Stimulated activated naive B cell treated with anti-CD40 and anti-IgM and Interleukin-4, amounts not matched to agents 10 μg/mL and 1 μg/mL and 100 μg/mL, for 72 hours (primary cell): ENCODE measurements at places on chromosomes 5 and 9.
A peak's percentile ranks its signal among the peaks of the same experiment; 100 is the strongest.

- peaks cover 8% of the 10 kb centered on the region for H3K27me3 ChIP-seq
- H3K4me1 ChIP-seq = peaks cover 23% of the 10 kb centered on the region
- peaks cover 5% of the 10 kb centered on the region for H3K36me3 ChIP-seq
- H3K27ac ChIP-seq = no peak overlapping the region
- H3K4me3 ChIP-seq = no peak overlapping the region
Measured at GRCh38 chr9:5846501-5846921, 13.6 kb upstream of the ERMP1 start.

- H3K27me3 ChIP-seq = no peaks in the 10 kb centered on the region
- no peaks in the 10 kb centered on the region for H3K4me1 ChIP-seq
- no peak overlapping the region for H3K27ac ChIP-seq
- no peaks in the 10 kb centered on the region for H3K36me3 ChIP-seq
Measured at GRCh38 chr5:34669931-34670516, 13.9 kb downstream of the RAI14 start.

GRCh38 chr9:127935765-127936221, 1.9 kb downstream of the DPM2 start:
- DNase-seq = no peak
- H3K4me1 ChIP-seq = peaks cover 56% of the 10 kb centered on the region
- H3K36me3 ChIP-seq = peaks cover 46% of the 10 kb centered on the region
- peak overlapping the region; percentile 62 for H3K27ac ChIP-seq
- peak overlapping the region; percentile 95 for H3K4me3 ChIP-seq
- no peaks in the 10 kb centered on the region for H3K27me3 ChIP-seq

- no peaks in the 10 kb centered on the region for H3K4me1 ChIP-seq
- H3K27ac ChIP-seq = no peak overlapping the region
- no peaks in the 10 kb centered on the region for H3K36me3 ChIP-seq
- H3K4me3 ChIP-seq = no peak overlapping the region
- no peak for DNase-seq
- H3K27me3 ChIP-seq = no peaks in the 10 kb centered on the region
Measured at GRCh38 chr5:92838253-92838652, 742.8 kb downstream of the NR2F1-AS1 start.

GRCh38 chr9:4042991-4043390, 256.9 kb downstream of the GLIS3 start:
- DNase-seq = no peak
- peaks cover 7% of the 10 kb centered on the region for H3K27me3 ChIP-seq
- no peak overlapping the region for H3K4me3 ChIP-seq
- H3K36me3 ChIP-seq = no peaks in the 10 kb centered on the region
- no peaks in the 10 kb centered on the region for H3K4me1 ChIP-seq

DNA sequence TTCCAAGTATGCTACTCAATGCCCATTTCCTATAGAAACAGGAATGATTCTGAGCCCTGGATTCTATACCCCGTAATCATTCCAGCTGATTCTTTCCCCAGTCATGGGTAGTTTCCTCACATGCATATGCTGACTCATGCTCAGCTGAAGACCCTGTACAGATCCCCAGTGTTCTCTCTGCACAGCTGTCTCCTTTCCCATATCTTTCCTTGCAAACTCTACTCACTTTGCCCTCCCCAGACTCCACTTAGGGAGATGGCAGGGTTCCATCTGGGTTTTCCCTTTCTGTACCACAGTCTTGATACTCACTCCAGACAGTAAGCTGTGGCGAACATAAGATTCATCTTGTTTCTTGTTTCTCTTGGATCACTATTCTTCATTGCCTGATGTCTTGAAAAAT, 357.6 kb downstream of the RAB3C start:
- H3K4me3 ChIP-seq = no peak overlapping the region
- no peak for DNase-seq
- no peaks in the 10 kb centered on the region for H3K4me1 ChIP-seq
- H3K36me3 ChIP-seq = no peaks in the 10 kb centered on the region
- no peak overlapping the region for H3K27ac ChIP-seq

- H3K4me1 ChIP-seq = no peaks in the 10 kb centered on the region
- H3K4me3 ChIP-seq = no peak overlapping the region
- DNase-seq = peak; percentile 8
- H3K27ac ChIP-seq = no peak overlapping the region
Measured at GRCh38 chr5:126544087-126544740, 50.8 kb downstream of the ALDH7A1 start.

- H3K36me3 ChIP-seq = peaks cover 28% of the 10 kb centered on the region
- H3K4me3 ChIP-seq = no peak overlapping the region
- DNase-seq = no peak
- H3K4me1 ChIP-seq = peaks cover 4% of the 10 kb centered on the region
- H3K27me3 ChIP-seq = no peaks in the 10 kb centered on the region
Measured at GRCh38 chr5:143279698-143280097, 123.8 kb downstream of the NR3C1 start.

GRCh38 chr5:102638316-102638715, 116.8 kb upstream of the PAM start:
- peaks cover 6% of the 10 kb centered on the region for H3K27me3 ChIP-seq
- no peaks in the 10 kb centered on the region for H3K4me1 ChIP-seq
- no peak overlapping the region for H3K4me3 ChIP-seq
- H3K36me3 ChIP-seq = no peaks in the 10 kb centered on the region
- no peak for DNase-seq

DNA sequence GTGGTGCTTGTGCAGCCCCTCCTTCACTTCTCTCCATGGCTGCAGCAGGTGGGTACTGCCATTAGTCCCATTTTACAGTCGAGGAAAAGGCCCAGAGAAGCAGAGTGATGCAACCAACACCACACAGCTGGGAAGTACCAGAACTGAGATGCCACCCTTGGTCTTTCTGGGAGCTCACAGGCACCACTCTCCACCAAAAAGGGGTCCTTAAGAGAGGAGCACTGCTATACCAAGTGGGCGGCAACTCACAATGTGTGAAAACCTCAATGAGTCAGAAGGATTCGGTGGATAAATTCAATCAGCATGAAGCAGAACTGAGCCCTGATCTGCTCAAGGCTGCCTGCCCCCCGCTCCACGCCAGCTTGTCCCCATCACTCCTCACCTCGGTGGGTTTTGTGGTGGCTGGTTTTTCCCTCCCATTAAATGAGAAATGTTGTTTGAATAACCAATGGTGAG, 213.7 kb downstream of the FSTL4 start:
- peak; percentile 79 for DNase-seq
- H3K4me3 ChIP-seq = peak overlapping the region; percentile 70
- peak overlapping the region; percentile 93 for H3K27ac ChIP-seq
- H3K36me3 ChIP-seq = peaks cover 23% of the 10 kb centered on the region
- H3K27me3 ChIP-seq = peaks cover 8% of the 10 kb centered on the region
- H3K4me1 ChIP-seq = peaks cover 54% of the 10 kb centered on the region

DNA sequence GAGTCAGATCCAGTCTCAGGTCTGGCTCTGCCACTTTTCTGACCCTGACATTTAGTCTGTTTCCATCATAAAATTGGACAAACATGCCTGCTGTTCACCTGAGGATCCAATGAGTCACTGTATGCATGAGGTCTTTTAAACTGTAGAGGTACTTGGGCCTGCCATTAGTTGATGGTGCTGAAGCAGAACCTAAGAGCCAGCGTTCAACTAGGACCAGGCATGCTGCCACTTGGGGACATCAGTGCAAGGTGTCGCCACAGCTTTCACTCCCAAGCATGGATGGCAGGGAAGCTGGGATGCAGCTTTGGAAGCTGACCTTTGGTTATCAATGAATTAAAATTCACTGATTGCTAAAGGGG, 37.1 kb downstream of the NEUROG1 start:
- H3K4me3 ChIP-seq = no peak overlapping the region
- no peak for DNase-seq
- no peak overlapping the region for H3K27ac ChIP-seq

- H3K4me1 ChIP-seq = peaks cover 19% of the 10 kb centered on the region
- H3K4me3 ChIP-seq = no peak overlapping the region
- peaks cover 60% of the 10 kb centered on the region for H3K36me3 ChIP-seq
- no peak for DNase-seq
- H3K27me3 ChIP-seq = no peaks in the 10 kb centered on the region
- no peak overlapping the region for H3K27ac ChIP-seq
Measured at GRCh38 chr5:1473746-1474145, 28.5 kb upstream of the SLC6A3 start.

- no peaks in the 10 kb centered on the region for H3K36me3 ChIP-seq
- no peaks in the 10 kb centered on the region for H3K4me1 ChIP-seq
- H3K27me3 ChIP-seq = no peaks in the 10 kb centered on the region
- H3K27ac ChIP-seq = no peak overlapping the region
- no peak for DNase-seq
Measured at GRCh38 chr9:29564564-29564963, 1991.3 kb upstream of the C9orf72 start.

DNA sequence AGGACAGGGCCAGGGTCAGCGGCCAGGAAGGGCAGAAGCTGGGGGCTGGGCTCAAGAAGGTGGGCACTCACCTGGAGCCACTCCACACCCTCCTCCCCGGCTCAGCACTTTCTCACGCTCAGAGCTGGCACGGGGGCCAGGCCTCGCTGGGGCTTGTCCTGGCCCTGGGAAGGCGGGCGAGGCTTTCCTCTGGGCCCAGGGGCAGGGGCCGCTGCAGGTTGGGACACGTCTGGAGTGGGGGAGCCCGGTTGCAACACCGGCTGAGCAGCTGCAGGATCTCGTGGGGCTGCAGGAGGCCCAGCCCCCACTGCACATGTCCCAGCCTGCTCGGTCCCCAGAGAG, 38.9 kb upstream of the EGFL7 start:
- H3K27me3 ChIP-seq = peaks cover 26% of the 10 kb centered on the region
- H3K4me3 ChIP-seq = no peak overlapping the region
- no peak for DNase-seq
- H3K27ac ChIP-seq = no peak overlapping the region
- no peaks in the 10 kb centered on the region for H3K36me3 ChIP-seq
- peaks cover 38% of the 10 kb centered on the region for H3K4me1 ChIP-seq

- H3K27me3 ChIP-seq = no peaks in the 10 kb centered on the region
- H3K4me1 ChIP-seq = peaks cover 53% of the 10 kb centered on the region
- DNase-seq = no peak
- peak overlapping the region; percentile 66 for H3K27ac ChIP-seq
- H3K4me3 ChIP-seq = no peak overlapping the region
- H3K36me3 ChIP-seq = peaks cover 35% of the 10 kb centered on the region
Measured at GRCh38 chr5:10733426-10733825, 27.6 kb downstream of the DAP start.

- peak overlapping the region; percentile 88 for H3K27ac ChIP-seq
- DNase-seq = no peak
- peaks cover 70% of the 10 kb centered on the region for H3K36me3 ChIP-seq
- no peaks in the 10 kb centered on the region for H3K27me3 ChIP-seq
Measured at GRCh38 chr5:131394128-131394527, 130.3 kb downstream of the CDC42SE2 start.

GRCh38 chr9:98921732-98922131, 22.0 kb upstream of the COL15A1 start:
- no peaks in the 10 kb centered on the region for H3K36me3 ChIP-seq
- H3K4me3 ChIP-seq = no peak overlapping the region
- DNase-seq = no peak
- no peaks in the 10 kb centered on the region for H3K4me1 ChIP-seq
- H3K27me3 ChIP-seq = no peaks in the 10 kb centered on the region
- no peak overlapping the region for H3K27ac ChIP-seq

- no peak for DNase-seq
- no peaks in the 10 kb centered on the region for H3K27me3 ChIP-seq
- no peak overlapping the region for H3K27ac ChIP-seq
Measured at GRCh38 chr5:143569722-143570567, 166.5 kb upstream of the NR3C1 start.

- H3K27ac ChIP-seq = peak overlapping the region; percentile 27
- peaks cover 13% of the 10 kb centered on the region for H3K36me3 ChIP-seq
- DNase-seq = no peak
- peaks cover 5% of the 10 kb centered on the region for H3K27me3 ChIP-seq
- H3K4me1 ChIP-seq = peaks cover 39% of the 10 kb centered on the region
Measured at GRCh38 chr9:76575761-76576160, 116.8 kb downstream of the GCNT1 start.

GRCh38 chr5:150765799-150766169, 7.0 kb upstream of the DCTN4 start:
- H3K27me3 ChIP-seq = peaks cover 7% of the 10 kb centered on the region
- DNase-seq = no peak
- H3K36me3 ChIP-seq = peaks cover 12% of the 10 kb centered on the region
- peaks cover 17% of the 10 kb centered on the region for H3K4me1 ChIP-seq
- H3K4me3 ChIP-seq = no peak overlapping the region

DNA sequence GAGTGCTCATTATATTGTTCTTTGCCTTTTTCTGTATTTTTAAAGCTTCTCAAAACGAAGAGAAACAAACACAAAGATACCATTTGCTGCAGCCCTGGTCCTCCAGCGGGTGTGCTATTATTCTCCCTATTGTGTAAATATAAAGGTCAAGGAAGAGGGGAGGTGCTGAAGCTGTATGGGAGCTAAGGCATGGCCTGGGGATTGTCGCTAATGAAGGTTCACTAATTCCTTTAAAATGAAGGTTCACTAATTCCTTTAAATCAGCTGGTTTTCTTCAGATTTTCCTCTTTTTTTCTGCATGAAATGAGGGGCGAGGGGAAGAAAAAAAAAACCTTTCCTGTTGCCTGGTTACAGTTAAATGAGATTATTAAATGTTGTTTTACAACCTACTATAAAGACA, 74.5 kb upstream of the MAP1B start:
- H3K36me3 ChIP-seq = no peaks in the 10 kb centered on the region
- no peak overlapping the region for H3K27ac ChIP-seq
- no peak for DNase-seq
- H3K4me3 ChIP-seq = no peak overlapping the region
- H3K4me1 ChIP-seq = no peaks in the 10 kb centered on the region
- peaks cover 18% of the 10 kb centered on the region for H3K27me3 ChIP-seq

- H3K4me3 ChIP-seq = no peak overlapping the region
- no peak for DNase-seq
- no peaks in the 10 kb centered on the region for H3K27me3 ChIP-seq
- H3K27ac ChIP-seq = peak overlapping the region; percentile 79
Measured at GRCh38 chr5:134124289-134125038, 10.0 kb downstream of the TCF7 start.

DNA sequence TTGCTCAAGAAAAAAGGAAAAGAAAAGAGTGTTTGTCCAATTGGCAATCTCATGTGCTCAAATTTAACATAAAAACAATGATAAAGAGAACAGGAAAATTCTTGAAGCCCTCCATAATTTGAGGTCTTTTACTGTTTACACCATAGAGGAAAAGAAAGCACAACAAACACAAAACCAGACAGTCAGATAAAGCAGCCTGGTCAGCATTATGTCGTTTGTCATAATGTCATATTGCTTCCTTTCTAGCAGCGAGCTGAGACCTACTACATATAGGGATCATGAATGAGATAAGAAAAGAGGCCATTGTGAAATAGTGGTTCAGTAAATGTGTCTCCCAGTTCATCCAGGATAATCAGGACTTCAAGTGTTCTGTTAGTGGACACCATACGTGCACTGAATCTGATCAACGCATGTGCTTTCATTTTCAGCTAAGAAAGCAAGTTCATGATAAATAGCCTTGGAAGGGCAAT, 64.7 kb upstream of the SELENOP start:
- no peak overlapping the region for H3K4me3 ChIP-seq
- peaks cover 12% of the 10 kb centered on the region for H3K27me3 ChIP-seq
- peaks cover 2% of the 10 kb centered on the region for H3K4me1 ChIP-seq
- H3K27ac ChIP-seq = no peak overlapping the region
- no peak for DNase-seq
- no peaks in the 10 kb centered on the region for H3K36me3 ChIP-seq

GRCh38 chr5:119063579-119064379, 7.1 kb upstream of the DMXL1 start:
- no peak overlapping the region for H3K4me3 ChIP-seq
- peaks cover 17% of the 10 kb centered on the region for H3K4me1 ChIP-seq

GRCh38 chr5:139574641-139575312, 13.6 kb downstream of the UBE2D2 start:
- H3K36me3 ChIP-seq = peaks cover 22% of the 10 kb centered on the region
- peak overlapping the region; percentile 65 for H3K27ac ChIP-seq
- H3K4me3 ChIP-seq = no peak overlapping the region
- H3K27me3 ChIP-seq = no peaks in the 10 kb centered on the region
